ENCODE measurements at places on chromosomes 1 and 21.

DNA sequence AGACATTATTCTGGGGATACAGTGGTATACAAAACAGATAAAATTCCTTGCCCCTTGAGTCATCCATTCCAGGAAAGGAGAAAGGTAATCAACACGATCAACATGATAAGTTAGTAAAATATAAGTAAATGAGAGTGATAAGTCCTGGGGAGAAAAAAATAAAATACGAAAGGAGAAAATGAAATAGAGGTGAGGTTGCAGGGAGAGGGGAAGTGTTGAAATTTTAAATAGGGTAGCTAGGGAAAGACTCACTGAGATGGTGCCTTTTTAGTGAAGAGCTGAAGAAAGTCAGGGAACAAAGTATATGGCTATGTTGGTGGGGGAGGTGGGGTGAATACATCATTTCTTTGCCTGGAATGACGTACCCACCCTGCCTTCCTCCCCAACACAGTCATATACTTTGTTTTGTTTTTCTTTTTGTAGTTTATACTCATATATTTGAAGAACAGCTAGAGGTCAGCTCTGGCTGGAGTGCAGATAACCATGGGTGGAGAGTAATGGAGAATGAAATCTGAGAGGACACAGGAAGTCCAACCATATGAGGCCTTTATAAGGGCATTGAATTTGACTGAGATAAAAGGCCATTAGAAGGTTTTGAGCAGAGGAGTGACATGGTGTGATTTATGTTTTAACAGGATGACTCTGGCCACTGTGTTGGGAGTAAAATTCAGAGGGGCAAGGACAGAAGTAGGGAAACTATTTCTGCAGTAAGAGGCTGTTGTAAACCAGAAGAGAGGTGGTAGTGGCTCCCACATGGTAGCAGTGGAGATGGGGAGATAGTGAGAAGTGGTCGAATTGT lies 54.8 kb downstream of the OSBPL9 start:
- no peak for DNase-seq

DNA sequence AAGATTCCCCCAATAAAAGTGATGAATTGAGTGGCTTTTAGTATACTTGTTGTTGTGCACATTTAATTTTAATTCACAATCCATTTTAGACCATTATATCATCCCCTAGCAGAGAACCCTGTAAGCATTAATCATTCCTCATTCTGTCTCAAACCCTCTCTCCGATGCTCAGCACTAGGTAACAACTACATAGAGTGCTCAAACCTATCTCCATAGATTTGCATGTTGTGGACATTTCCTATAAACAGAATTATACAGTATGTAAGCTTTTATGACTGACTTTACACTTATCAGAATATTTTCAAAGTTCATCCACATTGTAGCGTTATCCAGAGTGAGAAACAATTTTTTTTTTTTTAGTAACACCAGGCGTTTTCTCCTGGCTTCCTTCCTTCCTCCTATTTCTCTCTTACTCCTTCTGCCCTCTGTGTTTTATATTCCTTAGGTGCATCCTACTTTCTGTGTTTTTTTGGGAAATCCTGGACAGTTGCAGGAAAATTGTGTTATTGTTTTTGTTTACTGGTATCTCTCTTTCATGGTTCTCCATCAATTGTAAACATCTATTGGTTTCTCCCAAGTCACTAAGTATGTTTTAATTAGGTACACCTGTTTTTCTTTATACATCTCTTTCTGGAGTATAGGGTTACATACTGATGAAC lies 1528.0 kb upstream of the TPTE start:
- peak; percentile 79 for DNase-seq

DNA sequence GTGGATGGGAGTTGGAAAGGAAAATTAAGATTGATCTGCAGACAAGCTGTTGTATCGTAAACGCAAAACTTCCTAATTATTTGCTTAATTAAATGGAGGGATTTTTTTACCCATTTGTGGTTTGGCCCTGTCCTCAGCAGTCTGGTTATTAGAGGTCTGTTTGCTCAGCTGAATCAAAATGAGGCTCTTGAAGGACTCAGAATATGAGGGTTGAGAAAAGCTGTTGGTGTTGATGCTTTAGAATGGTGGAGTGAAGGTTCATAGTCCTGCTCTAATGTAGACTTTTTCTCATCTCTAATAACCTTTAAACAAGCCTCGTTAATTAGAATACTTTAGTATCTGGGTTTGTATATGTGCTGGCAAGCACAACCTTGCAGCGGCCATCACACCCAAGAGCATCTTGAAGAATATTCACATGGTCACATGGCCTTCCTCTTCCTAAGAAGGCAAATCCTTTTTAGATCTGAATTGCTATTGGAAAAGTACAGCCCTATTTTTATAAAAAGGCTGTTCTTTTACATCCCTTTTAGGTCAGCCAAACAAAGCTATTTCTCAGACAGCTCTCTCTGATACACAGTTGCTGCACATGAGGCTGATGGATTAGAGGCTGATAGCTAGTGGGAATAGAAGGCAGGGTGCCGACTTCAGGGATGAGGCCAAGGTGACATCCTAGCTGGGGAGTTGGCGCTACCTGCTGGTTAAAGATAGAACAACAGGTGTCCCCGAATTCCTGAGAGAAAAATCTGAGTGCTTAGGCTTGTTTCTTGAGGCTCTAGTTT lies 53.8 kb downstream of the MACF1 start:
- DNase-seq, result peak; percentile 72

GRCh38 chr21:38343691-38344090 lies 86.9 kb downstream of the KCNJ15 start:
- no peak for DNase-seq

DNA sequence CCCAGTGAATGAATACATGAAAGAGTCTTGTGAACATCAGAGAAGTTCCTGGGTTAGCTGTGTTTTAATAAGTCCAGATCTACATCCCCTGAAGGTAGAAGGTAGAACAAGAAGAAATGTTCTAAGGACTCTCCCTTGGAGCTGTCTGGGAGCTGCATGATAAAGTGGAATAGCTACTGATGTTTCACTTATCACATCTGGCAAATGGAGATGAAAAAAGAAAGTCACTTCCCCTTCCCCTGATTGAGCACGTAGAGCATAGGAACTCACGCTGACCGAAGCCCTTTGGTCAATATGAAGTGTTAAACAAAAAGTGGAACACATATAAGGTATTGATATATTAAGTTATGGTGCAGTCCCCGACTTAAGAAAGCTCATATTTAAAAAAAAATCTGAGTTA lies 53.2 kb upstream of the PARP1 start:
- no peak for DNase-seq

DNA sequence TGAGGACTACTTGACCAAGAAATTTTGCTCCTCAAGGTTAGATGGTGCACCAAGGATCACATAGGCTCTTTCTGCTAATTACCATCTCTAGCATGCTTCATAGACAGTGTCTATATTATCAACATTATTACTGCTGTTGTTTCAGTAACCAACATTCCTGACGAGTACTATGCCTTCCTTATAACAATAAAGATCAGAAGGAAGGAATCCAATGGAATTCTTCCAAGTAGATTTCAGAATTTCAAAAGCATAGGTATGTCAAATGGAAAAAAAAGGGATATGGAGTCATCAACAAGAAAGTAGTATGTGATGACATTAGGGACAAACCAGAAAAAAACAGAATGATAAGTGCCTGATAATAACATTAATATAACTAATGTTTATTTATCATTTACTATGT lies 39.6 kb upstream of the LPGAT1 start:
- no peak for DNase-seq

GRCh38 chr1:79568411-79568810 lies 561.9 kb upstream of the ADGRL4 start:
- DNase-seq, result no peak

- no peak for DNase-seq
Observed at GRCh38 chr21:45545236-45545570, 3.0 kb upstream of the SLC19A1 start.

DNA sequence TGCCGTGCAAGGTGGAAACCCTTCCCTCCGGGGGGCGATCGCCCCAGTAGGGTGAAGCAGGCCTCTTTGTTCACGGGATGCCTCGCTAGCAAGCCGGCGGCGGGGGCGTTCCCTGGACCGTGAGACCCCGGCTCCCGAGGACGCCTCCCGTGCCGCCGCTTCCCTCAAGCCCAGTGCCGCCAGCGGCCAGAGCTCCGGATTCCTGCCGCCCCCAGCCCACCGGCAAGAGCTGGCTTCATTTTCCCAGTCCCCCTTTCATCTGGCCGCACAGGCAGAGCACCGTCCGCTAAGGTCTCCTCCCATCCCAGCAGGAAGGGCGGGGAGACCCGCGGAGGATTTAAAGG lies 16.3 kb downstream of the IER5 start:
- no peak for DNase-seq

GRCh38 chr1:55555956-55556725 lies 341.0 kb upstream of the USP24 start:
- no peak for DNase-seq

GRCh38 chr1:218068241-218068640 lies 216.9 kb upstream of the RRP15 start:
- DNase-seq, result no peak

DNA sequence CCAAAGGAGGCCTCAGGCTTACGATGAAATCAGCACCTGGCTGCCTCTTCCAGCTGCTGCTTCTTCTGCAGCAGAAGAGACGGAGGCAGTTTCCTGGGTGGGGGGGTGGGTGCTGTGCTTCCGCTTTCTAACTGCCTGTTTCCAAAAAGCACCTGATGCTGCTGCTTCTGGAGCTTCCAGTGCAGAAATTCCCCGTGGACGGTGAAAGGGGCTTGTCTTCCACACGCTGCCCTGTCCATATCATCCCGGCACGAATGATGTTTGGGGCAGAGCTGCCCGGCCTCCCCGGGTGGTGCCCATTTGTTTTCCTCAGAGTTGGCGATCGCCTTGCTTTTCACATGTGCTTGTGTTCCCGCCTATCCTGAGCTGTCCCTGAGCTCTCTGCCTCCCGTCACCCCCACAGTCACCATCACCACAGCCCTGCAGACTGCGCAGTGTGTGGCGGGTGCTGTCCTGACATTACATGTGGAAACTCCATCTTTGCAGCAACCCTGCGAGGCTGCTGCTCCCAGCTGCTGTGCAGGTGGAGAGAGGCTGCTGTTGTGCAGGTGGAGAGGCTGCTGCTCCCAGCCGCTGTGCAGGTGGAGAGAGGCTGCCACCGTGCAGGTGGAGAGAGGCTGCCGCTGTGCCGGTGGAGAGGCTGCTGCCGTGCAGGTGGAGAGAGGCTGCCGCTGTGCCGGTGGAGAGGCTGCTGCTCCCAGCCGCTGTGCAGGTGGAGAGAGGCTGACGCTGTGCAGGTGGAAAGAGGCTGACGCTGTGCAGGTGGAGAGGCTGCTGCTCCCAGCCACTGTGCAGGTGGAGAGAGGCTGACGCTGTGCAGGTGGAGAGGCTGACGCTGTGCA lies 1.8 kb downstream of the TTLL10 start:
- DNase-seq, result no peak

- no peak for DNase-seq
Observed at GRCh38 chr1:171110621-171111326, 20.1 kb downstream of the FMO3 start.

- no peak for DNase-seq
Observed at GRCh38 chr1:186165303-186165702, 209.8 kb downstream of the TPR start.

- DNase-seq, result no peak
Observed at GRCh38 chr1:18977428-18977827, 21.0 kb upstream of the IFFO2 start.

DNA sequence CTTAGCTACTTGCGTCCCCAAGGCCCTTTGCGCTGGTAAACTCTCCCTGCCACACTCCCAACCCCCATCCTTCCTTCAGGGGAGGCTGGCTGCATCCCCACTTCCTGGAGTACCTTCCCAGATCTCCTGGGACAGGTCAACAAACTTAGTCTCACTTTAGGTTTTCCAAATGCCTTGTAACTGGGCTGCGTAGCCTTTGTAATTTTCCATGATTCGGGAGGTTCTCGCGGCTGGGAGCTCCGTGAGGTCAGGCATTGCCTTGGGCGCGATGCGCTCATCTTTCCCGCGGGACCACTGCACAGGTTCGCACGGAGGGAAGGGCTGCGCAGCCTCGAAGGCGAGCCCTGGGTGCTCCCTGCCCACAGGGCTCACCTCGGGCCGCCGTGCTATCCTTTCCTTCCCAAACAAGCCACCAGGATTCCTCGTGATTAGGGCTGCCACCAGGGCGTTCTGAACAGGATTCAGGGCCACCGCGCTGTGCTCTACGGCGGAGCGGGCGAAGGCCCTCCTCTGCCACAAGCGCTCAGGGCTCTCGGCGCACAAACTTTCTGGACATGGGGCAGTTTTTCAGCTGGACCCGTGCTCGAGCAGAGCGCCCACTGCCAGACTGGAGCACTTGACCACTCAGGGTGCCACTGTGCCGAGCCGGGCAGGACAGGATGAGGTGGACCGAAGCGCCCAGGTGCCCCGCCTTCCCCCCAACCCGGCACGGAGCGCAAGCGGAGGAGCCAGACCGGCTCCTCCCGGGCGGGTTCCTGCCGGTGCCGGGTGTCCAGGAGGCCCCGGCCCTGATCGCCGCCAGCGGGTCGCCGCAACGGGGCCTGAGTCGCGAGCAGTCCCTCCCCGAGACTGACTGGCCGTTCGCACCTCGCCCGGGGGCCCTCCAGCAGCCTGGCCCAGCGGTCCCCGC lies 1.1 kb downstream of the TMPRSS2 start:
- DNase-seq, result no peak

DNA sequence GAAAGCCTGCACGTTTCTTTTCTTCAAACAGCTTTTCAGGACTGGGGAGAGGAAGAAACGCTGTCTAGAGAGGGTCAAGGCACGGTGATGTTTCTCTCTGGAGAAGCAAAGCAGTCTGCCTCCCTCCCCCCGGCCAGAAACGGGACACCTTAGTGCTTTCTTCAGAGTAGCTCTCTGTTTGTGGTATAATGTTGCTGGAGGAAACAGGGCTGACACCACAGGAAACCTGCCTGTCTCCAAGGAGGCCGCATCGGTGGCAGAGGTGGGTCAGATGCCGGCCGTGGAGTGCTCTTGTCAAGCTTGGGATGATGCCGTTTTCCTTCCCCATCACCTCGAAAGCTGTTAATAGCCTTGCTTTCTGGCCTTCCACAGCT lies 139.4 kb downstream of the DHRS3 start:
- DNase-seq, result no peak

DNA sequence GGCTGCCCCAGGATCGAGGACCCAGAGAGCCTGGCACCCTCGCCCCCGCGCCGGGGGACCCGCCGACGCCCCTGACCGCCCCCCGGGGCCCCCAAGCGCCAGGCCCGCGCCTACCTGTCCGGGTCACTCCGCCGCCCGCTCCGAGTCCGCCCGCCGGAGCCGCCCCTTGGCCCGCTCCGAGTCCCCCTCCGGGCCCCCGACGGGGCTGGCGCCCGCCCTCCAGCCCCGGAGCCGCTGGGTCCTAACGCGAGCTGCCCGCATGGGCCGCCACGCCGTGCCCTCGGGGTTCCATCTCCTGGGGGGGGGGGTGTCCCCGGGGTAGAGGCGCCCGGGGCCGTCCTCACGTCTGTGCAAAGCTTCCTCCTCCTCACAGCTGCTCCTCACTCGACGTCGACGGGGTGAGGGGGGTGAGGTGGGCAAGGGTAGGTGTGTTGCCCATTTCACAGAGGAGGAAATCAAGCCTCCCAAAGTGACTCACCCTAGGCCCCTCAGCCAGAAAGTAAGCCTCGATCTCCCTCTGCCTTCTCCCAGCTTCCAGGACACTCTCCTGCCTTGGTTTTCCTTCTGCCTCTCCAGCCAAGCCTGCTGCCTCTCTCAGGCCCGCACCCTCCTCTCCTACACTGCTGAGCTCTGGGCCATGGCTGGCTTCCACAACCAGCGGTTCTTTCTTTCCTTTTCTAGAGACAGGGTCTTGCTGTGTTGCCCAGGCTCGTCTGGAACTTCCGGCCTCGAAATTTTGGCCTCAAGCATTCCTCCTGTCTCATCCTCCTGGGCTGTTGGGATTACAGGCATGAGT lies at the start of gene MFAP2:
MFAP2 (minus strand) TSS at position 148 of the 796 bp plus-strand sequence. CDS start 2,347 bp downstream, outside the sequence.
- no peak for DNase-seq
